Fibroblast of the aortic adventitia (primary cell): ENCODE measurements at places on chromosomes 16 and 17.

DNA sequence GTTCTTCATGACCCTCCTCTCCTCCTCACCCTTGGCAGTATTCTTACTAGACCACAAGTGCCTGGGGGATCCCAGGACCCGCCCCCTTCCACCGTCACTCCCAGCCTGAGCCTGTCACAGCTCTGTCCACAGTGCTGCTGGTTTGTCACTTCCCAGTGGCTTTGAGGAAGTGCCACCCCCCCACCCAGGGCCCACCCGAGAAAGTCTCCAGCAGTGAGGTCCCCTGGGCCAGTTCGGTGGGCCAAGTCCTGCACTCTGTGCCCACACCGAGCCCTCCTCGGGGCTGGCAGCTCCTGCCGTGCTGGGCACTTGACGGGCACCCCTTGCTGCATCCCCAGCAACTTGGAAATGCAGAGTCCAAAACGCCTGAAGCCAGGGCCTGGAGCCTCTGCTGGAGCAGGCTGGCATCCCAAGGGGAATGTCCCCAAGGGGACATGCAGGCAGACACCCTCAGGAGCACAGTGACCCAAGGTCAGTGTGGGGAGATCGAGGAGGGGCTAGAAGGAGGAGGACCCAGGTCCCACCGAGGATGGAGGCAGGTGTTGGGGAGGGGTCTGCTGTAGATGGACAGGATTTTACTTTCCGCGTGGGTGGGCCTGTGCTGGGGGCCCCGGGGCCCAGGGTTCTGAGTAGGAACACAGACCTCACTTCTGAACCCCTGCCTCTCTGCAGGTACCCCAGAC lies 15.5 kb downstream of the MMP15 start:
- no peak for DNase-seq

DNA sequence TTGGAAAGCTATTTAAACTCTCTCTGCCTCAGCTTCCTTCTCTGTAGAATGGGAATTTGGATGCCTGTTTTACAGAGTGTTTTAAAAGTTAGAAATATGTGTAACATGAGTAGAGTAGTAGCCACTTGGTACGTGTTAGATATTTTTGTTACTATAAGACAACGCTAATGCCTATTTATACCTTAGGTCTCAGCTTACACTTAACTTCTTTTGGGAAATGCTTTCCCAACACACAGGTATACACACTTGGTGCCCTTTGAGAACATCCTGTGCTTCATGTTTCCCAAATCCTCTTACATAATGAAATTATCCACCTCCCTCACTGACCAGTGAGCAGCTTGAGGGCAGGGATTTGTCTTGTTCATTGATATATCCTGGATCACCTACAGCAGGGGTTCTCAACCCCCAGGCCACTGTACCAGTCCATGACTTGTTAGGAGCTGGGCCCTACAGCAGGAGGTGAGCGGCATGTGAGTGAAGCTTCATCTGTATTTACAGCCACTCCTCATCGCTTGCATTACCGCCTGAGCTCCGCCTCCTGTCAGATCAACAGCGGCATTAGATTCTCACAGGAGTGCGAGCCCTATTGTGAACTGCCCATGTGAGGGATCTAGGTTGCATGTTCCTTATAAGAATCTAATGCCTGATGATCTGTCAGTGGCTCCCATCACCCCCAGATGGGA lies 33.5 kb downstream of the ARSG start:
- DNase-seq = no peak

- DNase-seq = no peak
These were observed 1114.2 kb upstream of the GOT2 start for GRCh38 chr16:59848296-59848695.

GRCh38 chr17:79570653-79571052 lies 40.2 kb downstream of the RBFOX3 start:
- DNase-seq = no peak

- no peak for DNase-seq
These were observed 3.4 kb downstream of the CA7 start for GRCh38 chr16:66847533-66848067.

- DNase-seq = no peak
These were observed 15.6 kb upstream of the IL4R start for GRCh38 chr16:27298132-27298531.

DNA sequence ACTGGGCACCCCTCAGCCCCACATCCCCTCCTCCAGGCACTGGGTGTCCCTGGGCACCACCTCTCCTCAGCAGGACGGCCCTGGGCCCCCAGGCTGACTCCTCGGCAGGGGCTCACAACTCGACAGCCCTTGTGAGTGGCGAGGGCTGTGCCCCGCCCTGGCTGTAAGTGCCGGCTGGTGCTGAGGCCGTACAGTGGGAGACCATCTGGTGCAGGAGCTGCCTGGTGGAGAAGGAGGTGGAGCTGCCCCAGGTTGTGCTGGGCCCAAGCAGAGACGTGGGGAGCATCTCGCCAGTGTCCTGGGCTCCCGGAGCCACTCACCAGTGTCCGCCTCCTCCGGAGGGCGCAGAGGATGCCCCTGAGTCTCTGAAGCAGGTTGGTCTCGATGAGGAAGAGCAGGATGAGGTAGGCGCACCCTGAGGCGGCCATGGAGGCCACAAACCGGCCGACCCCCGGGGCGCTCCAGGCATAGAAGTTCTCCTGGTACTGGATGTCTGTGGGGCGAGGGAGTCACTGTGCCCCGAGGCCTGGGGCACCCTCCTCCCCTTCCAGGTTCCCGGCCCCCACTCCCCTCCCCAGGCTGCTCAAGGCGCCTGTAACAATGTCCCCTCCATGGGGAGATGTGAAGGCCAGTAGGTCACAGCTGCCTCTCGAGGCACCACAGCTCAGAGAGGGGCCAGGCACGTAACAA lies 15.1 kb upstream of the RNPS1 start:
- no peak for DNase-seq

GRCh38 chr17:60641810-60642220 lies 35.8 kb upstream of the BCAS3 start:
- peak; percentile 87 for DNase-seq

DNA sequence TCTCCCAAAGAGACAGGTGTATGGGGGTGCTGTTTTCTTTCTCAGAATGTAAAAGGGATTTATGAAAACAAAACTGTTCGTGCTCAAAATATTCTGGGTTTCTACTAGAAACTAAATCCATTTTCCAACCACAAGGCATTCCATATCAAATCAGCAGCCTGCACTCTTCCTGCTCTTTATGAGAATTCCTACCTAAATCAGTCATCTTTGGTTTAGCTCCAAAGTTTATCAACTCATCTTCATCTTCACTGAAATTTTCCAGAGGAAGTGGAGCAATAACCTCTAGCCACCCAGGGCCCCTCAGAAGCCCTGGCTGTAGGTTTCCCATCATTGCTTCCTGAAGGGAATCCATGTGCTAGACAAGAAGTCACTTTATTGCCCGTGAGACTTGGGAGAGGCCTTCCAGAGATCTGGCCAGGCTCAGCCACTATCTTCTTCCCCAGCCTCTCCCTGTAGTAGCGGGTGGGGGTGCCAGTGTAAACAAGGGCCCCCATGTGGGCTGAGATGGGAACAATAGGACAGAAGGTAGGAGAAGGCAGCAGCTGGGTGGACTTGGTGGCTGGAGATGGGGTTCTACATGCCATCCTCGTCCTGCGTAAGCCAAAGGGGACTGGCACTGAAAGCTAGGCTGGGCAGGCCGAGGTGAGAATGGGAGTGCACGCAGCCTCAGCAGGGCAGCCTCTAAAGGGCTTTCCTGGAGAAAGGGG lies 22.0 kb upstream of the ALDH3A1 start:
- peak; percentile 54 for DNase-seq

DNA sequence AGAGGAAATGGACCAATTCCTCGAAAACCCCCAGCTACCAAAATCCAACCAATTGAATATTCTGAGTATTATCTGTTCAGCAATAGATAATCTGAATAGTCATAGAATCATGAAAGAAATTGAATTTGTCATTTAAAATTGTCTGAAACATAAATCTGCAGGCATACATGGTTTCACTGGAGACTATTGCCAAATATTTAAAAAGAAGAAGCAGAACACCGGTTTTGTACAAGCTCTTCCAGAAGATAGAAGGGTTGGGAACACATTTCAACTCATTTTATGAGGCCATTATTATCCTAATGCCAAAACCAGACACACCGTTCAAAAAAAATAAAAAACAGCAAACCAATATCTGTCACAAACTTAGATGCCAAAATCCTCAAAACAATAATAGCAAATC lies 195.5 kb downstream of the RPTOR start:
- DNase-seq = no peak

DNA sequence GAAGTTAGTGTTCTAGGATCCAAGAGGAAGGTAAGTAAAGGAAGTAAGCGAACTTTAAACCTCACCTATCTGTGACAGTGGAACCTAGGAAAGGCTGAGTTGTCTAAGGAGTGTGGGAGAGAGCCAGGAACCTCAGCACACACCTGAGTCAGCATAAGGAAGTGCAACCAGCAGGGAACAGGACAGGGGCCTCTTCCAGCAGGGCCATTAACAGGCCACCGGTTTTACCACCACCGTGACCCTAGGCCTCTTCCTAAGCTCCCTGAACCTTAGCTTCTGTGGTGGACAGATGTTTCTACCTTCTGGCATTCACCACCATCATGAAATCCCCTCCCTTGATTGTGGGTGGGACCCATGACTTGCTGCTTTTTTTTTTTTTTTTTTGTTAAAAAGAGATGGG lies 26.7 kb upstream of the GPATCH8 start:
- DNase-seq = no peak

- DNase-seq = no peak
These were observed 378.0 kb downstream of the SLC39A11 start for GRCh38 chr17:72714357-72714966.

DNA sequence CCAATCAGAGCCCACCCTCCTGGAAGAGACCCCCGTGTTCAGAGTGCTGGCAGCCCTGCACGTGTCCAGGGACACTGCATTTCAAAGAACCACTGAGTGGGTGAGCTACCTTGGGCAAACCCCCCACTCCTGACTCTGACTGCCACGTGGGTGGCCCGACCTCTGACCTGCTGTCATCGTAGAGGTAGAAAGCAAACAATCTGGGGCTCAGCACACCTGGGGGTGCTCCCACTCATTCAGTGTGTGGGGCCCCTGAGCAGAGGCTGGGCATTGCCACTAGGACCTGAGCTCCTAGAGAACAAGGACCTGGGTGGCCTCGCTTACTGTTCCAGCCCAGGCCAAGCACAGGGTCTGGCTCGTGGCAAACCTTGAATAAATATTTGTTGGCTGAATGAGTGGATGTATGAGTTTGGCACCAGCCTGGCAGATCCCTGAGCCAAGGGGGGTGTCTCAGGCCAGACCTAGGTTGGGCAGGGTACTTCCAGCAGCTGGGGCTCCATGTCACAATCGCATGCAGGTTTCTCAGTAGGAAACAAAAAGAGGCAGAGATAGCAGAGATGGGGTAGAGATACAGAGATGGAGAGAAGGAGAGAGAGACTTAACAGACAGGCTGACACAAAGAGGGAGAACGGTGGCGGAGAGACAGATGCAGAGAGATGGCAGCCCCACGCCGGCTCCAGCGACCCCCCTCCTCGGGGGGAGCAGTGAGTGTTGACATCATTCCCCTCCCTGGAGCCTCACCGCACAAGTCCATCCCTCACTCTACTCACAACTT lies 5.4 kb upstream of the DRC7 start:
- DNase-seq = no peak

DNA sequence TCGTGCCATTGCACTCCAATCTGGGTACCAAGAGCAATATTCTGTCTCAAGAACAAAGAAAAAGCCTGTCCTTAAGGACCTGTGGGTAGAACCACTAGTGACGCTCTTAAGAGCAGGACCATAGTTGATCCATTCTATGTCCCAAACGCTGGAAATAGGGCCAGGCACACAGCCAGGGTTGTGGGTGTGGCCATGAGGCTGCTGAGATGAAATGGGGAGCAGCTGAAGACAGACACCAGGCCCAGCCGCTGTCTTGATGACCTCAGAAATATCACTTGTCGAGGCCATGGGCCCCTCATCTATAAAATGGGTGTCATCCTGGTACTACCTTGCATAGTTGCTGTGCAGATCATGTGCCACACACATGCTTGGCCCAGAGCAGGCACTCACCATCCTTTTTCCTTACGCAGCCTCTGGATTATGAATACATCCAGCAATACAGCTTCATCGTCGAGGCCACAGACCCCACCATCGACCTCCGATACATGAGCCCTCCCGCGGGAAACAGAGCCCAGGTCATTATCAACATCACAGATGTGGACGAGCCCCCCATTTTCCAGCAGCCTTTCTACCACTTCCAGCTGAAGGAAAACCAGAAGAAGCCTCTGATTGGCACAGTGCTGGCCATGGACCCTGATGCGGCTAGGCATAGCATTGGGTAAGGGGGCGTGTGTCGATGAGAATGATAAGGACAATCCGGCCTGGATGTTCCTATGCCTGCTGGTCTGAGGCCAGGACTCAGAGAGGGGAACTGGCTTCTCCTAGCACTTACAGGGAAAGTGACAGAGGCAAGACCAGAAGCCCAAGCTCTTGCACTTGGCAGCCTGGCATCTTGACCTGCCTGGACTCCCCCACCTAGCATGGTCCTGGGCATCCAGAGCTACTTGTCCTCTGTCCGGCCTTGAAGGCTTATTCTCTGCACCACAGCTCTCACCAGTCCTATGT lies 25.5 kb downstream of the CDH5 start:
- no peak for DNase-seq

DNA sequence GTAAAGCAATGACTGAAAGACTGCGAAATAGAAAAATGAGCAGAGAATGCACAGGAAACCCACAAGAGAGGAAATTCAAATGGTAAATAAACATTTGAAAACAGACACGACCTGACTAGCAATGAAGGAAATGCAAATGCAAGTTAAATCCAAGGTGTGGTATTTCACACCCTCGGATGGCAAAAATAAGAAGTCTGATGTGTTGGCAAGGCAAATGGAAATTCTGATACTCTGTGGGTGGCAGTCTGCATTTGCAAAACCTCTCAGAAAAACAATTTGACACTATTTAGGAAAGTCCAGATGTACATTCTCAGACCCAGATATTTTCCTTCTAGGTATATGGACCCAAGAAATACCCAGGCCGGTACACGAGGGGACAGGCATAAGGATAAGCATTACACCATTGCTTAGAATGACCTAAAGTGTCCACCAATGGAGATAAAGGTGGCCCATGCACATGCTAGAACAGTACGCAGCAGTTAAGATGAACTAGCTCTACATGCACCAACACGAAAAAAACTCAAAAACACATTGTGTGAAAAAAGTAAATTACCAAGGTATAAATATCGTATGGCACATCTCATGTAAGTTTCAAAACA lies 116.7 kb downstream of the GAS7 start:
- no peak for DNase-seq

GRCh38 chr17:42527932-42528331 lies 8.1 kb upstream of the NAGLU start:
- DNase-seq = no peak

GRCh38 chr17:40303009-40303657 lies 5.8 kb upstream of the RARA start:
- peak; percentile 85 for DNase-seq

DNA sequence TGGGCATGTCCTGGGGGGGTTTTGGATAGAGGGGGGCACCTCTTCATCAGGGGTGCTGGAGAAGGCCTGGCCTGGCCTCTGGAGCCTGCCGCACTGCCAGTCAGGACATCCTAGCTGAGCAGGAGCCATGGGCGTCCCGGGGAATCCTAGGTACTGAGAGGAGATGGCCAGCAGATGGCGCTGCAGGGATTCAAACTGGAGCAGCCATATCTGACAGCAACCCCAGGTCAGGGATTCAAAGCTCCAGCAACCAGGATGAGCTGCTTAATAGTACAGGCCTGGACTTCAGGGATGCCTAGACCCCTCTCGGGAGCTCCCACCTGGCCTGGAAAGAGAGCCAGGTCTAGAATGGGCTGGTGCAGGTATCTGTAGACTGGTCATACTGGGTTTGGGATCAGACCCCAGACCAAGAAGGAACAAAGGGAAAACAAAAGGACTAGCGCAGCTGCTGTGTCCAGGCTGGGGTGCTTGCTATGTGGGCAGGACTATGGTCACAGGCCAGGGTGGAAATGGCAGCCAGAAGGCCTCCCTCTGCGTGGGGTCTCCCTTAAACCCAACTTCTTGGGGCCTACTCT lies 306.9 kb upstream of the RBFOX1 start:
- no peak for DNase-seq

GRCh38 chr16:22674832-22675191 lies 139.2 kb upstream of the HS3ST2 start:
- no peak for DNase-seq
